Stimulated activated CD8-positive, alpha-beta memory T cell treated with anti-CD3 and anti-CD28 coated beads, Interleukin-15, amount 100 ng/mL, for 48 hours (primary cell): ENCODE measurements at places on chromosomes 16 and 17.
A peak's percentile ranks its signal among the peaks of the same experiment; 100 is the strongest.

DNA sequence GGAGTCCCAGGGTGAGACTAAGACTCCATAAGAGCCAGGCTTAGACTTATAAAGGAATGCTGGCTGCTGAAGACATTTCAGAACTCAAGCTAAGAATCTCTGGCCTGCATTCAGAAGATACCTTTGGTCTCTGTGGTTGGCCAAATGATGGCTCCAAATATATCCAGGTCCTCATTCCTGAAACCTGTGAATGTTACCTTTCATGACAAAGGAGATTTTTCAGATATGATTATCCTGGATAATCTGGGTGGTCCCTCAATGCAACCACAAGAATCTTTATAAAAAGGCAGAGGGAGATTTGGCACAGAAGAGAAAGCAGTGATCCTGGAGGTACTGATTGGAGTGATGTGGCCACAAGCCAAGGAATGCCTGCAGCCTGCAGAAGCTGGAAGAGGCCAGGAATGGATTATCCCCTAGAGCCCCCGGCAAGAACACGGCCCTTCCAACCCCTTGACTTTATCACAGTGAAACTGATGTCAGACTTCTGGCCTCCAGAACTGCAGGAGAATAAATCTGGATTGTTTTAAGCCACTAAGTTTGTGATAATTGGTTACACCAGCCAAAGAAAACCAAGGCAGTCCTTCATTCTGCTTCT is 253.3 kb downstream of the SLC39A11 start:
- DNase-seq = no peak

DNA sequence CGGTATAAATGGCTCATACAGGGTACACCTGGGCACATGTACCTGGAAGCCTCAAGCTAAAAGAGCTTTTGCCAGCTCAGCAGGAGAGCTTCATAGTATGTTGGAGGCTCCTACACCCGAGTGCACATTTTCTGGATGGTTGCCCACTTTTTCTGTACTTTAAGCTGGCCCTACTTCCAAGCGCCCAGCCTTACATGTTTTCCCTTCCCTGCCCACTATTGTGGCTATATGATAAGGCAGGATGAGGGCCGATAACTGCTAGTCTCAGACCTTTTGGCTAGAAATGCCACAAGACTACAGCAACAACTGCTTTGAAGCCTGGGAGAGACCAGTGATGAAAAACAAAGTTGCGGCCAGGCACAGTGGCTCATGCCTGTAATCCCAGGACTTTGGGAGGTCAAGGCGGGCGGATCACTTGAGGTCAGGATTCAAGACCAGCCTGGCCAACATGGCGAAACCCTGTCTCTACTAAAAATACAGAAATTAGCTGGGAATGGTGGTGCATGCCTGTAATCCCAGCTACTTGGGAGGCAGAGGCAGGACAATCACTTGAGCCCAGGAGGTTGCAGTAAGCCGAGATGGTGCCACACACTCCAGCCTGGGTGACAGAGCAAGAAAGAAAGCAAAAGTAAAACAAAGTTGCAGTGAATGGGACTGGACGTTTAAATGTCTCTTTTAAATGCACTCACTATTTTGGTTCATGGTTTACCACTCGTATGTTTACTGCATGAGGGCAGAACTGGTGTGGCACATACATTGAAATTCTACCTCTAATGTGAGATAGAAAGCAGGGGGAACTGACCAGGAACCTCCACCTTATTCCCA is 14.2 kb upstream of the MARCHF10 start:
- no peak for DNase-seq

GRCh38 chr17:75555679-75556153 is 30.2 kb downstream of the LLGL2 start:
- no peak for DNase-seq

GRCh38 chr17:80636361-80637018 is 91.9 kb downstream of the RPTOR start:
- DNase-seq = no peak

DNA sequence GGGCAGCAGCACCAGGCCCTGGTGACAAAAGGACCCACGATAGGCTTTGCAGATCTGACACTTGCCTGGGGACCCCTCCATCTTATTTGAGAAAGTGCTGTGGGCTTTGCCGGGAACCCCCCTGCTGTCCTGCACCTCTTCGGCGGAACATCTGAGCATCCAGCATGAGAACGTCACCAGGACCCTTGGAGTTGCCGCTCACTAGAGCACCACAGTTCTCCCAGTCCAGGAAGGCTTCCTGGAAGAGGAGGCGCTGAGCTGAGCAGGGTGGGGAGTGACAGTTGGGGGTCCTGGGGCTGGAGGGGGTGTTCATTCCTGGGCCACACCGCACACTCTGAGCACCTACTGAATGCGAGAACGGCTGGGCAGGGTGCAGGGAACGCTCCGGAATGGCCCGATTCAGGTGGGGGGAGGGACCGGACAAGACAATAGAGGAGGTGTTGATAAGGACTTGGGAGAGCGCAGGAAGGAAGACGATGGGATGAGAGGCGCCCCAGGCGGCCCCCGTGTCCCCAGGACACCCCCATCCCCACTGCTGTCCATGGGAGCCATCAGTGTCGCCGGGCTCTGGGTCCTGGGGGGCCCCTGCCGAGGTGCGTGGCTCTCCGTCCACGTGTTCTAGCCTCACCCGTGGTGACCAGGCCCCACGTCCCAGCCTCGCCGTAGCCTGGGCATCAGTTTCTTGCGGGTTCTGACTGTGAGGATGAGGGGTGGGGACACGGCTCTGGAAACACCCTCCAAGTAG is 24.8 kb upstream of the CACNA1H start:
- no peak for DNase-seq

GRCh38 chr17:8797621-8798175 is 1.5 kb downstream of the MFSD6L start:
- DNase-seq = no peak

- peak; percentile 86 for DNase-seq
Measured at GRCh38 chr17:83200231-83200699, 120.9 kb downstream of the METRNL start.

DNA sequence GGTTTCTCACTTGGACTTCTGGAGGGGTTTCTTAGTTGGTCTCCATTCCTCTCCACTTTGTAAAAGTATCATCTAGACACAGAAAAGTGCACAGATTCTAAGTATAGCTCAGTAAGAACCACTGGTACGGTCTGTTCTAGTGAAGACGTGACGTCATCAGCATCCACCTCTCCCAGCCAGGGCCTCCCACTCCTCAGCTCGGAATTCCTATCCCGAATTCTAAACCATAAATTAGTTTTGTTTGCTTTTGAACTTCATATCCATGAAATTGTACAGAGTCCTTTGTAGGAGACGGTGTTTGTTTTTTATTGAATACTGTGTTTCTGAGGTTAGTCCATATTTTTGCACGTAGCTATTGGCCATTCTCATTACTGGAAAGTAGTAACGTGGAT is 25.5 kb downstream of the FOXK2 start:
- DNase-seq = no peak

DNA sequence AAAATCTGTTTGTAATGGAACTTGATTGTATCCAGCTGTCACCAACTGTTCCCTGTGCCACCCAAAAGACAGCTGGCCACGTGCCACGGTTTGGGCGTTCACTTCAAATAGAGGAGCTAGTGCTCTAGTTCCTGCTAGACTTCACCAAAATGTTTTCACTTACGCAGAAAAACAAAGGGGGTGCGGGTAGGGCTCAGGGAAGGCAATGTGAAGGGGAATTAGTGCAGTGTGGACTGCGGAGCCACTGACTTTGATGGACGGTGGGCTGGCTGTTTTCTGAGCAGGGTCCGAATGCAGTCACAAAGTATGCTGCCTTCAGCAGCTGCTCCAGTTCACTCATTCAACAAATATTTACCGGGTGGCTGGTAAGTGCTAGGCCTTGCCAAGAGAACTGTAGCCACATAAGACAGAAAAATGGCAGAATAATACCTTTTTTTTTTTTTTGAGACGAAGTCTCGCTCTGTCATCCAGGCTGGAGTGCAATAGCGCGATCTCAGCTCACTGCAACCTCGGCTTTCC is 7.6 kb upstream of the CYTH1 start:
- DNase-seq = no peak

GRCh38 chr16:50265260-50265659 is 1.1 kb upstream of the ADCY7 start:
- no peak for DNase-seq

GRCh38 chr16:7290682-7291081 is 42.0 kb upstream of the RBFOX1 start:
- no peak for DNase-seq

DNA sequence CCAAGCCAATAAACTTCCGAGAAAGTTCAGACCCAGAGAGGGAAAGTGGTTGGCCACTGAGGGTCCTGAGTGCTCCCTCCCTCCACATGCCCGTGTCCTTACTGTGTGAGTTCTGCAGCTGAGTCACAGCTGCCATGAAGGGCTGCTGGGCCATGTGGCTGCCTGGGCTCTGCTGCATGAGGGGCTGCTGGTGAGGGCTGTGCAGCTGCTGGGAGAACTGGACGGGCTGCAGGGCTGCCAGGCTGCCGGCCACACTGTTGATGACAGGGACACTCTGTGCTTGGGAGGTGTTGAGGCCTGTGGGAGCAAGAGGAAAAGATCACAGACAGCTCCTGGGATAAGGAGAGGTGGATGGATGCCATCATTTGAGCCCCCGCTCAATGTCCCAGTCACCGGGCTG is 44.0 kb downstream of the HNF1B start:
- no peak for DNase-seq

- no peak for DNase-seq
Measured at GRCh38 chr17:47869114-47869513, 18.2 kb upstream of the SP6 start.

DNA sequence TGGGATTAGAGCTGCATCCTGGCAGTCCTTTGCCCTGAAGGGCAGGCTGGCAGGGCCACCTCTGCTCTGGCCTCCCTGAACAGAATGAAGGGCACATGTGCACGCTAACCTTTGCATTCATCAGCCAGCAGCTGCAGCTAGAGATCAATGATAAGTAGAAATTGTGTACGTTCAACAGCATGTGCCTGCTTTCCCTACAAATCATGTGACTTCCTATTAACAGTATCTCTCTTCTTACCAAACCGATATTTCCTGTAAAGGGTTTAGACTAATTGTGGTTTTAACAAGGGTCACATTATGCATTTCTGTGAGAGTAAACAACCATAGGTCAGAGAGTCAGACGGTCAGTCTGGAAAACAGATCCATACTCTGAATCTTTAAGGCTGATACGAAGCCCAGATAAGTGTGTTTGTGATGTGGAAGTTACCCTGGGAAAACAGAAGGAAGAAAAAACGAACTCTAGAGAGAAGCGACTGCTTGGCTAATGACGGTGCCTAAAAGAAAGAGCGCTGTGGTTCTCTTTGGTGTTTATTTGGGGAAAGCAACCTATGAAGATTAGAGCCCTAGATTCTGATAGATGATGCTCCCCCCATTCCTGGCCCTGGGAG is 219.4 kb downstream of the MAF start:
- DNase-seq = no peak

DNA sequence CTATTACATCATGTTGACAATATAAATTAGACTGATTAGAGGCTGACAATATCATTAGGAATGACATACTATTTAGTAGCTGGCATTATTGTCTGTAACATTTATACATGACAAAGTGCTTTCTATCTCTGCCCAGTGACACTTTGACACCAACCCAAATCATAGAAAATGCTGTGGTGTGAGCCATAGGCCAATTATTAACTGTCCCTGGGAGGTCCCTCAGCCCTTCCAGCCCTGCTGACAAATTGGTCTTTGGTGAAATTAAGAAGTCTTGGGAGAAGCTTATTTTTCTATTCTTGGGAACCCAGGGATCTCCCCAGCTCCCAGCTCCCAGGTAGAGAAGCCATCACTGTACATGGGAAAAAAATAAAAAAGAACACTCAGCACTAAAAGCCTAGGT is 179.6 kb downstream of the AIPL1 start:
- no peak for DNase-seq

GRCh38 chr16:87551487-87551886 is 50.8 kb upstream of the JPH3 start:
- no peak for DNase-seq

- no peak for DNase-seq
Measured at GRCh38 chr16:82384949-82385348, 214.9 kb upstream of the MPHOSPH6 start.

DNA sequence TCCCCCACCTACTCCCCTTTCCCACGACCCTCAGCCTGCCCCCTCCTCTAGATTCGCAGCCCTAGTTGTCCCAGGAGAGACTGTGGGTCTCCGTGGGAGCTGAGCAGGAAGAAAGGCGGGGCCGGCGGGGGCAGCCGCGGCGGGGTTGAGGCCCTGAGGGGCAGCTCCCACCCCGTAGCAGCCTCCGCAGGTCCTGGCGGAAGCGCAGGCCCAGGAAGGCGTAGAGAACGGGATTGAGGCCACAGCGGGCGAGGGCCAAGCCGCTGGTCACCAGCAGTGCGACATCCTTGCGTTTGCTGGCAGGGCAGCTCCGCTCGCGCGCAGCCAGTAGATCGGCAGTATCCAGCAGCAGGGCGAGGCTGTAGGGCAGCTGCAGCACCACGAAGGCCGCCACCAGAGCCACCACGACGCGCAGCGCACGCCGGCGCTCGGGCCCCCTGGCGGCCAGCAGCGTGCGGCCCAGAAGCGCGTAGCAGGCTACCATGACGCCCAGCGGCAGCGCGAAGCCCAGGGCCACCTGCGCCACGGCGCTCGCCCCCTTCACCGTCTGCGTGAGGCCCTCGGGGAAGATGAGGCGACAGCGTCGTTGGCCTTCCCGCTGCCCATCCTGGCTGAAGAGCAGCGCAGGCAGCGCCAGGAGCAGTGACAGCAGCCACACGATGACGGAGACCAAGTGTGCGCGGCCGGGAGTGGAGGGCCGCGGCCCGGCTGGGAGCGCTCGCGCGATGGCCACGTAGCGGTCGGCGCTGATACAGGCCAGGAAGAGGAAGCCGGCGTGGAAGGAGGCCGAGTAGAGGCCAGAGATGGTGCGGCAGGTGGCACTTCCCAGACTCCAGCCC is 1.9 kb downstream of the CCR10 start:
- peak; percentile 68 for DNase-seq

DNA sequence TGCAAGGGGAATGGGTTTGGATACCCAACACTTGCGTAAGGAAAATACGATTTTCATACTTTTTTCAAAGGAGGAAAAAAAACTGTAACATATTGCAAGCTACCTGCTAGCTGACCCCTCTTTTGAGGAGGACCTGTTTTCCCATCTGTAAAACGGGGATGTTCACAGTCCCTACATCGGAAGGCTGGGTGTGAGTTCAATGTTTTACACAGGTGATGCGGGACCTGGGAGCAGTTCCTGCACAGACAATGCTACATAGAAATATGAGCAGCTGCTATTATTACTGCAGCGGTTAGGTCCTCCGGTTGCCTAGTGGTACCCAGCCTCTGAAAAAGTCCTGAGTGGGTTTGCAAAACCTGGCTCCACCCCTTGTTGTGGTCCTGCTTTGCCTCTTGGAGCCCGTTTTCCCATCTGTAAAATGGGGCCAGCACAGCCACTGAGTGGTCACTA is 3.5 kb downstream of the SOCS1 start:
- DNase-seq = no peak

GRCh38 chr16:2425008-2425518 is 4.2 kb upstream of the CCNF start:
- no peak for DNase-seq
